ENCODE measurements at places on chromosomes 11 and 22.
A peak's percentile ranks its signal among the peaks of the same experiment; 100 is the strongest.

DNA sequence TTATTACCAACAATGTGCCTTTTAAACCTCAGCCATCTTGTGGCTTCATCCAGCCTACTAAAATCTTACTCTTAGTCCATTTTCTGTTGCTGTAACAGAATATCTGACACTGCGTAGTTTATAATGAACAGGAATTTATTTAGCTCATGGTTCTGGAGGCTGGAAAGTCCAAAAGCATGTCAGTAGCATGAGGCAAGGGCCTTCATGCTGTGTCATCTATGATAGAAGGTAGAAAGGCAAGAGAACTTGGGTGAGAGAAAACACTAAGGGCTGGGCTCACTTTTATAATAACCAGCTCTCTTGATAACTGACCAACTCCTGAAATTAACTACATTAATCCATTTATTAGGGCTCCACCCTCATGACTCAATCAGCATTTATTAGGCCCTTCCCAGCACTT is 13.5 kb downstream of the BTBD10 start:
- DNase-seq = no peak

- no peak for DNase-seq
Measured at GRCh38 chr11:117395476-117395875, 67.8 kb downstream of the CEP164 start.

DNA sequence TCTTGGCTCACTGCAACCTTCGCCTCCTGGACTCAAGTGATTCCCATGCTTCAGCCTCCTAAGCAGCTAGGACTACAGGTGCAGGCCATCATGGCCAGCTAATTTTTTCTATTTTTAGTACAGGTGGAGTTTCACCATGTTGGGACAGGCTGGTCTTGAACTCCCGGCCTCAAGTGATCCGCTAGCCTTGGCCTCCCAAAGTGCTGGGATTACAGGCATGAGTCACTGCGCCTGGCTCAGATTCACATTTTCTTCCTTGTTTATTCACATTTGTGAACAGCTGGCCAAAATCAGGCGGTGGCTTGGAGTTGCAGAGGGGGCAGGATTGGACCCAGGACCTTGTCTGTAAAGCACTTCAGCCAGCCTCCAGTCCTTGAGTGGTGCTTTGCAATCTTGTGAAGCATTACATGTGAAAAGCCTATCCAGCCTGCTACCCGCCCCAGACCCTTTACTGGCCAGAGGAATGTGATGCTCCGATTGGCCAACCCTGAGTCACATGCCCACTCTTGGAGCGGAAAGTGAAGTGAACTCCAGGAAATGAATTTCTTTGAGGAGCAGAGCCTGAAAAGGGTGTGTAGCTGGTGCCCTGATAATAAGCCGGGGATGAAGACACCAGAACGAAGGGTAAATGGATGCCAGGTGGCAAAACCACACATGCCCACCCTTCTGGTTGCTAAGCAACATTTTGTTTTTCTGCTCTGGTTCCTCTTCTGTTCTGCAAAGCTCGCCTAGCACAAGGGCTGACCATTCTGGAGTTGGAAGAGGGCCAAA is 62.6 kb upstream of the PTPRJ start:
- peak; percentile 85 for DNase-seq

- DNase-seq = no peak
Measured at GRCh38 chr11:43738600-43739409, 58.3 kb downstream of the HSD17B12 start.

DNA sequence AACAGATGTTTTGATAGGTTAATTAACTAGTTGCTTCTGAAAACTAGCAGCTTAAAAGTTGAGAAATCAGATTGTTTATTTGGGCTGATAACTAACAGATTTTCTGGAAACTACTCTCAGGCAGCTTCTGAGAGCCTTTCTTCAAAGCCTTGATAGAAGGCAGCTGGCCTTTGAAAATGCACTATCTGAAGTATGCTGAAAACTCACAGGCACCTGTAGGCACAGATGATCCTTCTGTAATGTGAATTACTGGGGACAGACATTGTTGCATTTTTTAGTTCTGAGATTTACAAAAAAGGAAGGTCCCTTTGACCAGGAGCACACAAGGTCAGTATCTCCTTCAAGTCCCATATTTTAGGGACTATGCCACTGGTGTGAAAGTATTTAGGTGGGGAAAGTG is 460.8 kb upstream of the CNTN5 start:
- DNase-seq = no peak

- DNase-seq = no peak
Measured at GRCh38 chr11:74204701-74205100, 33.6 kb downstream of the PPME1 start.

- DNase-seq = no peak
Measured at GRCh38 chr22:37750596-37751162, 53.8 kb downstream of the TRIOBP start.
